ENCODE measurements at places on chromosomes 3 and 15.
A peak's percentile ranks its signal among the peaks of the same experiment; 100 is the strongest.

GRCh38 chr3:159899166-159899565 lies 89.5 kb upstream of the IL12A start:
- DNase-seq: no peak

DNA sequence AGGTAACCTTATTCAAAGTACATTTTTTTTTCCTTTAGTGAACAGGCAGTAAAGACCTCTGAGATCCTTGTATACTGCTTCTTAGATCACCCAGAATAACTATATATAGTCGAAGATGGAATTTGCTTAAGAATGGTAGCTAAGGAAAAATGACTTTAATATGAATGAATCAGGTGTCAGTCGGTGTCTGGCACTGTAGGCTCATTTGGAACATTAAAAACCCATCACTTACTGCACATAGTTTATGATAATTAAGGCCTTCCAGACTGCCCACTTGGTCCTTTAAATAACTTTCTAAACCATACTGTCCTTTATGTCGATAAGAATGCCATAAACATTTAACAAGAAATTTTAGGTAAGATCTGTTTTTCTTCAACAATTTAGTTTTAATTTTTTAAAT lies 981.8 kb downstream of the ROBO2 start:
- no peak for DNase-seq

DNA sequence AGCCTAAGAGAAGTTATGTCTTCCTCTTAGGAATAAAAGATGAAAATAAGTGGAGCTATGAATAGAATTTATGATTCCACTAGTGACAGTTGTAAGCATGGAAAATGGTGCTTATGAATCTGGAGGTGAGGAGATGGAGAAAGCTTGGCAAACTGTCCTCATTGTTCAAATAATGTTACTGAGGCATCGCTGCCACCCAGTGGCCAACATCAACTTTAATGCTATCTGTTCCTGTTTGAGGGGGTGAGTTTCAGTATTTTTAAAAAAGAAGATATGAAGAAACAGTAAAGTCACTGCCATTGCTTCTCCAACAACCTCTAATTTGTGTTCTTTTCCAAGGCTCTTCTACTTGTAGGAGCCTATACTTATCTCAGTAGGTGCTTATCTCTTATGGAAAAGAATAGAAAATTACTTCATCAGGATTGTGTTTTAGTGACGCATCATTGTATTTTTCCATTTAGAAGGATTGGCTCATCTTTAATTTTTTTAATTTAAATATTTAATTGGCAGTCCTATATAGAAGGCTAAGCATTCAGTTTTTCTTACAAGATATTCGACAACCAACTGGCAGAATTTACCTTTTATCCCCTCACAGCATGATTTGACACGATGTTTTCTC lies 260.4 kb upstream of the P2RY1 start:
- DNase-seq: peak; percentile 52

DNA sequence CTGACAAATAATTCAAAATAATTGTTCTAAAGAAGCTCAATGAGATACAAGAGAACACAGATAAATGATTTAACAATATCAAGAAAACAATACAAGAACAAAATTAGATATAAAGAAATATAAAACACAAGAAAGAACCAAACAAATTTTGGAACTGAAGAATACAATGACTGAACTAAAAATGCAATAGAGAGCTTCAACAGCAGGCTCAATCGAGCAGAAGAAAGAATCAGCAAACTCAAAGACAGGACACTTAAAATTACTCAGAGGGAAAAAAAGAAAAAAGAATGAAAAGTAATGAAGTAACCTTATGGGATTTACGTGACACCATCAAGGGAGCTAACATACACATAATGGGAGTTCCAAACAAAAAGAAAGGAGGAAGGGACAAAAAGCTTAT lies 32.1 kb downstream of the CCDC54 start:
- no peak for DNase-seq

DNA sequence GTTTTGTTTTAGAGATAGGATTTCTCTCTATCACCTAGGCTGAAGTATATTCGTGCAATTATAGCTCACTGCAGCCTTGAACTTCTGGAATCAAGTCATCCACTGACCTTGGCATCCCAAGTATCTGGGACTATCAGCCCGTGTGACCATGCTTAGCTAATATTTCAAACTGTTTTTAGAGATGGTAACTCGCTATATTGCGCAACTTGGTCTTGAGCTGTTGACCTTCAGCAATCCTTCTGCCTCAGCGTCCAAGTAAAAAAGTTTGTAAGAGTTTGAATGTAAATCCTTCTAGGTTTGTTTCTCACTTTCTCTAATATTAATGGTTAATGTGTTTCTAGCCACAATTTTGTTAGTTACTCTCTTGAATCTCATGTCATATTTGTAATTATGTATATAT lies 1243.5 kb upstream of the CADM2 start:
- no peak for DNase-seq

DNA sequence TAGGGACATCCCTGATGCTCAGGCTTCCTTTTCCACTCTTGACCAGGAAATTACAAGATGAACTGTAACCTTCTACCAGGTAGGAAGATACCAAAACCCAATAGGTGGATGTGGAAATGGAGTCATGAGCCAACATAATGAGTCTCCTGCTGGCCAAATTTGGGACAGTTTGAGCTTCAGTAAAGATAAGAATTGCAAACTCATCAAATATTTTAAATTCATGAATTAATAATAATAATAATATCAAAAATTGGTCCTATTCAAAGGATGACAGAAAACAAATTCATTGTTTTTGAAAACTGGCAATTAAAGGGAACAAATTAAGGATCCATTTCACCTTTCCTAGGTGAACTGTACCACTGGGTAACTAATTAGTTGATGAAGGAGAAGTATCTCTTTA lies 309.7 kb downstream of the NEK10 start:
- DNase-seq: no peak

- DNase-seq: no peak
Measured at GRCh38 chr15:94322141-94322540, 90.8 kb downstream of the MCTP2 start.

DNA sequence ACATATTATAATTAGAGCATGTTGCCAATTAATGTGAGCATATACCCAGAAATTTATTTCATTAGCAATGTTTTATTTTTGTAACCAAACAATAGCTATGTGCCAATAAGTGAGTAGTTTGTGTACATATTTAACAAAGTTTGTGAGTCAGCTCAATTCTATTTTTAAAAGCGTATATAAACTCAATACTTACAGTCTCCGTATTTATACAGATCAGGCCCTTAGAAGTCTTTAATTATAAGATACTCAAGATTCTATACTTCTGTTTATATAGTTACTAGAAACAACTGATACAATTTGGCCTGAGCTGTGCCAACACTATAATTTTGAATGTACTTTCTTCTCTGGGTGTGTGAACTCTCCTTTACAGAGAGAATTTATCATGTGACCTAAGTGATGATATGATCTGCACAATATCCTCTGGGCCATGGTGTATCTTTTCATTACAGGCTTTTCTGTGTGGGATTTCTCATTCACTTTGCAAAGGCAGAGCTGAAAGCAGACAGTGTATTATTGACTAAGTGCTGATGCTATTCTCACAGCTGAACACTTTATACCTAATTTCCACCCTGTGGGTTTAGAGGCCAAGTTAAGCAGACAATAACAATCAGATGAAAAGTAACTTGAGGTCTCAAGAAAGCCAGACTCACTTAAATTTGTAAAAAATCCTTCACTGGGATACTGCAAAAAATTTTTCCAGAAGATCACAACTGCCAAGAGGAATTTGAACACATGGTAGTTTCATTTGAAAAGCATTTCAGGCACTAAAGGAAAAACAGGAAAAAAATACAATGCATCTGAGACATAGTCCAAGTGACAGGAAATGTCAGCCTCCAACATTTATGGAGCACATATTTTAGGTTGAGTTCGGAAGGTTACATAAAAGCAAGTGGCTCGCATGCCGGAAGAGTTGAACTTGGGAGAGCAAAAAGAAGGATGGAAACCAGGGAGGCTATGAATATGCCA lies 277.9 kb upstream of the SEMA6D start:
- DNase-seq: no peak

DNA sequence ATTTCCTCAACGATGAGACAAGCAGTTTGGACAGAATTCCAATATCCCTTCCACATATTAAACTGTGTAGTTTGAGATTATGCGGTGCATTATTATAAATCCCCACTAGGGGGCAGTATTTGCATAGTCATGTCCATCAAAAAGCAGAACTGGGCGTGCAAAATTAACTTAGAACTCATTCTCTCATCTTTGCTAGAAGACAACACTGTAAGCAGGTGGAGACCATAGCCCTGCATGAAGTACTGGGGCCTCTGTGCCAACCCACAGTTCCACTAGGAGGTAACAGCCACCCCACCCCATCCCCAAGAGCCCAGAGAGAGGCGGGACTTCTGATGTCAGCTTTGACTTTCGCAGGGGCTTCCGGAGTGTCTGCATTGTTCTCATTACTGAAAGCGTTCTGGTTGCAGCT lies 106.6 kb upstream of the TMC3 start:
- DNase-seq: peak; percentile 42

- DNase-seq: peak; percentile 76
Measured at GRCh38 chr3:10470120-10471053, 35.0 kb downstream of the ATP2B2 start.

DNA sequence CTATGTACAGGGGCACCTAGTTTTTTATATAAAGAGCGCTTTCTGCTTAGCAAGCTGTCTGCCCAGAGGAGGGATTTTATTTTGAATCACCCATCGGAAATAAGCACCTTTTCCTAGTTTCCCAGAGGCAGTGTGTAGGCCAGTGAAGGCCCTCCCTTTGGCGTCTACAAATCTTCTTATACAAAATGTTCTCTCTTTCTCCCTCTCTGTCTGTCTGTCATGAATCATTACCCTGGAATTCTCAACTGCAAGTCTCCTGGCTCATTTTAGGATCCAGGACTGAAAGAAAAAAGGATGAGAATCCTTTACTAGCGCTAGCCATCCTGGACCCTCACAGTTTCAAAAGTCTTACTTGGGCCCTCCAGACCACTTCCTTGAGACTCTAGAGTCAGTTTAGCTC lies 728.1 kb downstream of the OTOL1 start:
- no peak for DNase-seq

- DNase-seq: no peak
Measured at GRCh38 chr3:154730186-154730585, 300.2 kb upstream of the GPR149 start.

GRCh38 chr15:36067483-36068274 lies 511.7 kb upstream of the CDIN1 start:
- DNase-seq: no peak

DNA sequence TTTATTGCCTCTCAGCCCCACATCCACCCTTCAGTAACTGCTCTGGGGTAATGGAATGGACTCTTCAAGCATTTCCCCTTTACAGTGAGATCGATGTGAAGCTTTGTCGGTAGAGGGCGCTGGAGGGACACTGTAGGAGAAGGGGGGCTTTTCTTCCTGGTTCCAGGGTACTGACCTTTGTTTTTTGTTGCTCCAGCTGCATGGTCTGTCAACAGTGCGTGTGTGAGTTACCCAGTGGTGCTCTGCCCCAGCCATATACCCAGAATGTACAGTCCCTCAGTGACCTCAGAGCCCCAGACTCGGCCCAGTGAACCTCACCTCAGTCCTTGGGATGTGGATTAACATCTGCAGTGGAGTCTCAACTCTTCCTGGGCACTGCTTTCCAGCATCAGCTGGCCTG lies 180.3 kb upstream of the TSC22D2 start:
- peak; percentile 78 for DNase-seq

GRCh38 chr3:128922804-128923459 lies 43.5 kb downstream of the ACAD9 start:
- DNase-seq: no peak

DNA sequence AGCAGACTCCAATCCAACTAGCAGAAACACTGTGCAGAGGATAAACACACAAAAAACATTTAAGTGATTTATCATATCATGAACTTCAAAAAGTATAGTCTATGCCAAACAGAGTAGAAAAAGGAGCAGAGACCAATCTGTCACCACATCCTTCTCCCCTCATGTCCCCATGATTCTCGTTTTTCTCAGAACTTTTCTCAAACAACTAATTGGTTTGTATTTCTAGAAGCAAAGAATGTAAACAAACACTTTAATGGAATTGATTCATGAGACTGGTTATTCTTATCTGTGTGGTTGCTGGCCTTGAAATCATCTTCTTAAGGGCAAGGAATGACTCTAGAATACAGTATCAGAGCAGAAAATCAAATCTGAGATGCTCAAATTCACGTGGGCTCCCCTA lies 294.2 kb upstream of the THBS1 start:
- no peak for DNase-seq

GRCh38 chr3:125057186-125057850 lies 1.5 kb upstream of the HEG1 start:
- DNase-seq: no peak
